CD4-positive, alpha-beta T cell (primary cell): ENCODE measurements at places on chromosomes 3 and 15.

GRCh38 chr15:91787198-91787597 is 66.3 kb upstream of the SLCO3A1 start:
- peaks cover 4% of the 10 kb centered on the region for H3K27me3 ChIP-seq
- H3K4me1 ChIP-seq: no peaks in the 10 kb centered on the region
- H3K4me3 ChIP-seq: no peak overlapping the region
- no peak overlapping the region for H3K27ac ChIP-seq
- H3K36me3 ChIP-seq: no peaks in the 10 kb centered on the region

GRCh38 chr3:99175276-99175812 is 273.8 kb upstream of the DCBLD2 start:
- H3K4me1 ChIP-seq: no peaks in the 10 kb centered on the region
- no peaks in the 10 kb centered on the region for H3K36me3 ChIP-seq

- H3K4me3 ChIP-seq: no peak overlapping the region
- H3K27me3 ChIP-seq: no peaks in the 10 kb centered on the region
- DNase-seq: no peak
Observed at GRCh38 chr15:91857772-91858171, 4.3 kb downstream of the SLCO3A1 start.

- no peak overlapping the region for H3K4me3 ChIP-seq
- no peak overlapping the region for H3K27ac ChIP-seq
- H3K36me3 ChIP-seq: no peaks in the 10 kb centered on the region
- no peaks in the 10 kb centered on the region for H3K4me1 ChIP-seq
Observed at GRCh38 chr3:99344216-99344615, 294.2 kb upstream of the COL8A1 start.

- no peak overlapping the region for H3K27ac ChIP-seq
- DNase-seq: no peak
- H3K4me3 ChIP-seq: no peak overlapping the region
- no peaks in the 10 kb centered on the region for H3K4me1 ChIP-seq
- H3K27me3 ChIP-seq: no peaks in the 10 kb centered on the region
Observed at GRCh38 chr3:197017003-197017402, 12.6 kb downstream of the MELTF start.

GRCh38 chr3:111695636-111696117 is 100.5 kb upstream of the ZBED2 start:
- H3K4me1 ChIP-seq: peaks cover 2% of the 10 kb centered on the region
- no peak overlapping the region for H3K27ac ChIP-seq
- H3K4me3 ChIP-seq: no peak overlapping the region
- H3K36me3 ChIP-seq: no peaks in the 10 kb centered on the region
- H3K27me3 ChIP-seq: no peaks in the 10 kb centered on the region

DNA sequence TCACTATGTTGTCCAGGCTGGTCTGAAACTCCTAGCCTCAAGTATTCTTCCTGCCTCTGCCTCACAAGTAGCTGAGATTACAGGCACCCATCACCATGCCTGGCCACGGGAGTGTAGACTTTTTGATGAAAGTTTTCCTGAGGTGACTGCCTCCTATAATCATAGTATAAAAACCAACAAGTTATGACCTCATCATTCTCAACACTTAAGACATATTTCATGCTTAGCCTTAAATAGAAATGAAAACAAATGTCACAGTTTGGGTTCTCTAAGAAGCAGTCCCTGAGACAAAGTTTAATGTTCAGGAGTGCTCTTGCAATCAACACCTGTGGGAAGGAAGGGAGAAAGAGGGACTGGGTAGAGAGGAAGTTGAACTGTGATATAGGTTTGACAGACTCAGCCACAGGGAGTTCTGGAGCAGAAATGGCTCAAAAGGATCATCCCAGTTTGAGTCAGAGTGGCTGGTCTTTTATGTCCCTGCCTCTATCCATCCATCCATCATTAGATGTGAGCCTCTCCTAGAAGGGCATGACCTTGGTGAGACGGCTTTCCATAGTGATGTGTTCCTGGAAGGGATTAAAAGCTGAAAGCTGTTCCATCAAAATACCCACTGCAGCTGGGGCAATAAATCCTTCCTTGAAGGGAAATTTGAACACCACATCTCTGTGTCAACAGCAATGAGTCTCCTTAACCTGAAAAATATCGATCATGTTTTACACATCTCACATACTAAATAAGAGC is 16.2 kb upstream of the ABHD5 start:
- H3K27ac ChIP-seq: no peak overlapping the region
- DNase-seq: no peak
- H3K36me3 ChIP-seq: no peaks in the 10 kb centered on the region
- no peaks in the 10 kb centered on the region for H3K4me1 ChIP-seq
- H3K4me3 ChIP-seq: no peak overlapping the region

DNA sequence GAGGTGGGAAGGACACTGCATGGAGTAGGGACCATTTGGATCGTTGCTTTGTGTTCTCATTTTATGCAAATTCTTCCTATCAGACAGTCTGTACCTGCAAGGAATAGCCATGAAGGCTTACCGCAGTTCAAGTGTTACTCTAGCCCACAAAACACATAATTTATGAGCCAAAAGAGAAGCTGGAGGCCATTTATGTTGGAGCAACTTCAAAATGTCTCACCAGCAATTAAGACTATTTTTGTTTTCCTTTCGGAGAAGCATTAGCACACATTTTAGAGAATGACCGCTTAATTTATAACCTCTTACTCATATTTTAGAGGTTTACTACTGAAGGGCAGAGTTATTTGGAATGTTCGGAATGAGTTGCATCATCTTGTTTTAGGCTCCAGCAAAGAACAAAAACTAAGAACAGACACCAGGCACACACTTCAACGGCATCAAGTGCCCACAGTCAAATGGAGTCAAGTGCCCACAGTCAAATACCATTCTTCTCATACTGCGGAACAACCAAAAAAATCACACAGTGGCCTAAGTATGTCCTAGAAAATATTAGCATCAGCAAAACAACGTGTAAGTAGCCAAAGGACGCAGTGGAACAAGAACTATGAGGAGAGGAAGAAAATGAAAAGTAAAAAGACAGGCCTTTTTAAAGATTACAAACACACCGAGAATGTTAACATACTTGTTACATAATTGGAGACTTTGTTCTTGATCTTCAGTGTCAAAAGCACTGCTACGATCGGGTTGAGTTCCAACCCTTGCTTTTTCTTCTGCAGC is 17.5 kb upstream of the GOLGA8J start:
- H3K27me3 ChIP-seq: no peaks in the 10 kb centered on the region
- H3K27ac ChIP-seq: no peak overlapping the region
- no peaks in the 10 kb centered on the region for H3K4me1 ChIP-seq
- no peak overlapping the region for H3K4me3 ChIP-seq
- no peaks in the 10 kb centered on the region for H3K36me3 ChIP-seq
- no peak for DNase-seq

GRCh38 chr3:57805266-57805665 is 49.2 kb downstream of the SLMAP start:
- H3K36me3 ChIP-seq: no peaks in the 10 kb centered on the region
- no peak overlapping the region for H3K27ac ChIP-seq
- no peak for DNase-seq

DNA sequence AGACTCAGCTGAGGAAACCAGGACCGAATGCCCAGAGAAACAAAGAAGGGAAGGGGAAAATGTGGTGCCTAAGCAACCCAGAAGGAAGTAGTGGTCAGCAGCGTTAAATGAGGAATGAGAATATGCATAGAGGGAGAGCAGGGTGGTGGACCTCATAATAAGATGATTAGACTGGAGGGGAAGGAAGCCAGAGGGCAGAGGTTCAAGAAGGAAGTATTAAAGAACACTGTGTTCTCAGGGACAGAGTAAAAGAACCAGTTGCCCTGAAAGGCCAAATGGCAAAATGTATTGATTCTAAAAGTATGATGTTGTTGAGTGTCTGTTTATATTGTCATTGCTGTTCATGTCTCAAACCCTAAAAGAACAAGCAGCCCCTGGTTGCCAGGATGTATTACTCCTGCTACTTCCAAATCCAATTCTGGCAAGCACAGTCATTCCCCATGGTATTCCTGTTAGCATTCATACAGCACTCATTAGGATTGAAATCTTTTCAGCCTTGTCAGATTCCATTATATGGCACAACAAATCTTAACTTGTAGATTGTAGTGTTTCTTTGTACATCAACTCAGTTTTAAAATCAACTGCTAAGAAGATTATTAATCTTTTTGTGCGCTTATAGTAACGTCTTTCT is 23.4 kb downstream of the P2RY1 start:
- H3K4me3 ChIP-seq: no peak overlapping the region
- H3K36me3 ChIP-seq: no peaks in the 10 kb centered on the region
- DNase-seq: no peak
- no peaks in the 10 kb centered on the region for H3K4me1 ChIP-seq
- H3K27ac ChIP-seq: no peak overlapping the region
- H3K27me3 ChIP-seq: no peaks in the 10 kb centered on the region

DNA sequence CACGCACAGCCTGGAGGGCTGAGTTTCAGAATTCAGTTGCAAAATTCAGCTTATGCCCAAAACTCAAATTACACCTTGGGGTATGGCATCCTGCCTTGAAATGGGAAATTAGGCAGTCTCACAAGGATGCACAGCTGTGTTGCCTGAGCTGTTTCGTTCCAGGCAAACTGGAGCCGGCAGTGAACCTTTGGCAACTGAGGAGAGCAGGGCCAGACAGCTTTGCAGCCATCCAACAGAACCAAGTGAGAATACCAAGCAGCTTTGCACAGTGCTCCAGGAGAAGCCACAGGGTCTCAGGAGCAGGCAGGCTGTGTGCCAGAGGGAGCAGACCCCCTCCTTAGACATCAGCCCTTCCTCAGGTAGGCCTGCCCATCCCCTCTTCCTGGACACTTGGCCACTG is 32.5 kb upstream of the BFSP2 start:
- no peaks in the 10 kb centered on the region for H3K27me3 ChIP-seq
- H3K4me1 ChIP-seq: no peaks in the 10 kb centered on the region
- H3K36me3 ChIP-seq: no peaks in the 10 kb centered on the region

GRCh38 chr15:90893175-90894090 is 9.1 kb downstream of the FES start:
- no peaks in the 10 kb centered on the region for H3K27me3 ChIP-seq
- no peaks in the 10 kb centered on the region for H3K4me1 ChIP-seq
- no peak for DNase-seq
- no peaks in the 10 kb centered on the region for H3K36me3 ChIP-seq

DNA sequence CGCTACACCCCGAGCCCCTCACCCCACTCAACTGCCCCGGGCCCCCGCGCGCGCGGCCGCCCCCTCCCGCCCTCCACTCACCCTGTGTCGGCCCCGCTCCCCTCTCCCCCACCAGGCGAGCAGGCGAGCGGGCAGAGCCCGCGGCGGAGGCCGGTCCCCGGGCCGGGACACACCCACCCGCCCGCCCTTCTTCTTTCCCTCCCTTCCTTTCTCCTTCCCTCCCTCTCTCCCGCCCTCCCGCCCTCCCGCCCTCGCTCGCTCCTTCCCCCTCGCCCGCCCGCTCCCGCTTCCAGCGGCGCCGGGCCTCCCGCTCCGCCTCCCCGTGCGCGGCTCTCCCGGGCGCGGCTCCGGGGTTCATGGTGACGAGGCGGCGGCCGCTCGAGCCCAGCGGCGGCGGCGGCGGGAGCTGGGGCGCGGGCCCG is at the start of gene CTDSPL:
CTDSPL (plus strand) TSS at position 261 of the 422 bp plus-strand sequence. CDS start 320 bp downstream, outside the sequence.
- peak within 1 kb of the TSS; percentile 70 for H3K4me3 ChIP-seq
- H3K27me3 ChIP-seq: peaks cover 5% of the 10 kb centered on the region
- no peak within 1 kb of the TSS for H3K27ac ChIP-seq
- no peaks in the 10 kb centered on the region for H3K36me3 ChIP-seq
- peaks cover 24% of the 10 kb centered on the region for H3K4me1 ChIP-seq
- no peak for DNase-seq

DNA sequence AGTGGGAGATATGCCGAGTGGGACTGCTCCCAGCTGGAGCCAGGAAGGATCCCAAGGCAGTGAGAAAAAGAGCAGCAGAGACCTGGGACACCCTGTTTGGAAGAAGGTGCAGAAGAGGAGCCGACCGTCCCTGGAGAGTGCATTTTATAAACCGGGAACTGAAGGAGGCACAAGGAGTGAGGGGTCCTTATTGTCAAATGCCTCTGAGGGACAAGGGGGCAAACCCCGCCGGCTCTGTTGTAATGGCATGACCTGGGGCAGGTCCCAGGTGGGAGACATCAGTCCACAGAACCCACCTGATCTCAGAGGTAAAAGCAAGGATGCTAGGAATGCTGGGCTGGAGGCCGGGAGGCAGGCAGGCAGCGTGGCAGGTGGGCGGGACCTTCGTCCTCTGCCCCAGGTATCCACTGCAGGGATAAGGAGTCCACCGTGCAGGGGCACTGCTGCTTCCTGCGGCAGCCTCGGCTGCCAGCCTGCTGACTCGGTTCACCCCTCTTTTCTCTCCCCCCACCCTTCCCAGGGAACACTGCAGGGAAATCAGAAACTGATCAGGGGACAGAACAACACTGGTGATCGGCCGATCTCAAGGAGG is 26.9 kb downstream of the ADAMTS17 start:
- DNase-seq: no peak
- peaks cover 15% of the 10 kb centered on the region for H3K36me3 ChIP-seq
- no peaks in the 10 kb centered on the region for H3K4me1 ChIP-seq
- no peak overlapping the region for H3K4me3 ChIP-seq
- H3K27me3 ChIP-seq: no peaks in the 10 kb centered on the region

DNA sequence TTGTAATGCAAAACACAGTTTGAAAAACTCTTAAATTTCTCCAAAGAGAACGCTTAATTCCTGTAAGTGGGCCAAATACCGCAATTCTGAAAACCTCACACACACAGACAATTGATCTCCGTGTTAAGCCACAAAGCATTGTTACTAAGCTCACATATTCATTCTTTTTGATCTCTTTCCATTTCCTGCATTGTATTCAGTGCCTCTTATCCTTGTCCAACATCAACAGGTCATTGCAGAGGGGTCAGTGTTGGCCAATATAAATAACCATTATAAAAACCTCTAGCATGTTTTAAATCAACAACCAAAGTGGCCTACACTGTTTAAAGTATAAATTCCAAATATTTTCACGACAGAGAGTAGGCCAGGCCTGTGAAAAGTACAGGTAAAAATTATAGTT is 171.1 kb downstream of the PDZRN3 start:
- H3K36me3 ChIP-seq: no peaks in the 10 kb centered on the region
- H3K27me3 ChIP-seq: no peaks in the 10 kb centered on the region
- H3K27ac ChIP-seq: no peak overlapping the region
- no peaks in the 10 kb centered on the region for H3K4me1 ChIP-seq

- peaks cover 25% of the 10 kb centered on the region for H3K4me1 ChIP-seq
- no peaks in the 10 kb centered on the region for H3K36me3 ChIP-seq
- no peak for DNase-seq
- H3K27me3 ChIP-seq: no peaks in the 10 kb centered on the region
Observed at GRCh38 chr15:76905855-76906254, 715 bp upstream of the SCAPER start.

GRCh38 chr3:58492494-58492905 is 604 bp downstream of the KCTD6 start:
- no peak overlapping the region for H3K27ac ChIP-seq
- no peaks in the 10 kb centered on the region for H3K36me3 ChIP-seq
- peak overlapping the region; percentile 81 for H3K4me3 ChIP-seq
- no peak for DNase-seq
- peaks cover 22% of the 10 kb centered on the region for H3K4me1 ChIP-seq
- H3K27me3 ChIP-seq: no peaks in the 10 kb centered on the region
